ENCODE measurements at places on chromosomes 6 and 20. TPM values are rescaled to one million over a fixed set of nuclear protein-coding genes. Genes with fewer than 3 reads are reported as not detected.

DNA sequence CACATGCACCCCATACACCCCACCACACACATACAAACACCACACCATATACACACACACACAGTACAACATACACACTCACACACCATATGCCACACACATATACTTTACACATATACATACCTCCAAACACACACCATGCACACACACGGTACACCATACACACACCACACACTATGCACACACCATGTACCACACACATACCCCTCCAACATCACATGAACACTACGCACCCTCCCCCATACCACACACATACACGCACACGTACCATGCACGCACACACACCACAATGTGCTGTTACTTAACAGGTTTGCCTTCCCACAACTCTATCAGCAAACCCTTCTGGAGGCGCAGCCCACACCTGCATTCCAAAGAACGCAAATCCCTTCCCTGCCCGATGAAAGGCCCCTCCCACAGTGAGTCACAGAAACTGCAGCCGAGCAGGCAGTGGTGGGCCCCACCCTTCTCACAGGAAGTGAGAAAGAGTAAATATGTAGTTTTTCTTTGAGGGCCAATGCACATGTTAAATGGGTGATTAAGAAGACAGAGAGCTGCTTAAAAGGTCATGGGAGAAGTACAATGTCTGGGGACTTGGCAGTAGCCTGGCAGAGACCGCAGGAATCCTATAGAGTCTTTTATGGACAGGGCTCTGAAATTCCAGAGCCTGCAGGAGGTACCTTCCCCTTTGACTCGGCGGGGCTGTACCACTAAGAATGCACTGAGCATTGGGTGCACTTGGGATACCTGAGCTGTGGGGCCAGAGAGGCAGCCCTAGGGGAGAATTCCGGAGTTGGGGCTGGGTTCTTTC lies 34.1 kb upstream of the EZR start:
- DNase-seq = peak; percentile 93

GRCh38 chr20:63487781-63488241 lies 11.1 kb downstream of the EEF1A2 start:
- no peak for DNase-seq

DNA sequence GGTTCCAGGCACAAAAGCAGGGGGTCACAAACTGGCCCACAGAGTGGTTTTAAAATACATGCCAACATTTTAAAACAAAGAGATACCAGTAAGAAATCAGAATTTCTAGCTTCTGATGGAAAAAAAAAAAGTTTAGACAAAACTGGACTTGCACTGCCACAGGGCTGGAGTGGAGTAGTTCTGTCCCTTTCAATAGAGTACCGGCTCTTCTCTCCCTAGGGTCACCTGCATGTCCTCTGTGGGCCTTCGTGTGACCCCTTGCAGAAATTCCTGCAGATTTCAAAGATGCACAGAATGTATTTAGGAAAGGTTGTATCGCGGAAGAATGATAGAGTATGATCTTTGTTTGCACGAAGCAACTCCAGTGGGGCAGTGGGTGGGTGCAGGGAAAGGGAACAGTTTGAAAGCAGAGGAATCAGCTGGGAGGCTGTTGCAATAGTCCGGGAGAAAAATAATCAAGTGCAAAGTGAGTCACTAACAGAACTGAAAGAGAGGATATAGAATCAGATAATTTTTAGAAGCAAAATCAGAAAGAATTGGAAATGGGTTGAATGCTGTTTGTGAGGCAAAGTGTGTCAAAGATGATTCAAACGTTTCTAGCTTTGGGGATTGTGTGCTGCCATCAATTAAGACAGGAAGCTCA lies 97.3 kb upstream of the STXBP5 start:
- DNase-seq = peak; percentile 11

- no peak for DNase-seq
Observed at GRCh38 chr6:35439308-35439707, 12.8 kb upstream of the FANCE start.

GRCh38 chr20:19993958-19994669 lies 23.0 kb upstream of the NAA20 start:
- DNase-seq = peak; percentile 38

- DNase-seq = no peak
Observed at GRCh38 chr6:25405442-25405841, 126.3 kb downstream of the CARMIL1 start.

- no peak for DNase-seq
Observed at GRCh38 chr6:83292900-83293843, 100.0 kb downstream of the RWDD2A start.

DNA sequence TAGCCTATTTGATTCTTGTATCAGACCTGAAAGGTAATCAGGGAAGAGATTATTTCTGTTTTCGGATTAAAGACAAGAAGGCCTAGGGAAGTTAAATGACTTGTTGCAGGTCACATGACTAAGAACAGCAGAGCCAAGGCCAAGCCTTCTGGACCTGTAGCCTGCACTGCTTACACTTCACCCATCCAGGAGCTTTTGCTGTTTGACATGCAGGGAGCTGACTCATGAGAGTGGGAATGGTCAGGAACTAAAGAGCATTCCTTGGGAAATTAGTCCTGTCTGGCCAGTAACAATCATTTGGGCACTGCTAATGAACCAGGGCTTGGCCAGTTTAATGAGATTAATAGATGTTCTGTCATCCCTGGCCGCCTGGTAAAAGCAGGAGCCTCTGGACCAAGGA lies 46.8 kb downstream of the EIF2S2 start:
- DNase-seq = peak; percentile 66

DNA sequence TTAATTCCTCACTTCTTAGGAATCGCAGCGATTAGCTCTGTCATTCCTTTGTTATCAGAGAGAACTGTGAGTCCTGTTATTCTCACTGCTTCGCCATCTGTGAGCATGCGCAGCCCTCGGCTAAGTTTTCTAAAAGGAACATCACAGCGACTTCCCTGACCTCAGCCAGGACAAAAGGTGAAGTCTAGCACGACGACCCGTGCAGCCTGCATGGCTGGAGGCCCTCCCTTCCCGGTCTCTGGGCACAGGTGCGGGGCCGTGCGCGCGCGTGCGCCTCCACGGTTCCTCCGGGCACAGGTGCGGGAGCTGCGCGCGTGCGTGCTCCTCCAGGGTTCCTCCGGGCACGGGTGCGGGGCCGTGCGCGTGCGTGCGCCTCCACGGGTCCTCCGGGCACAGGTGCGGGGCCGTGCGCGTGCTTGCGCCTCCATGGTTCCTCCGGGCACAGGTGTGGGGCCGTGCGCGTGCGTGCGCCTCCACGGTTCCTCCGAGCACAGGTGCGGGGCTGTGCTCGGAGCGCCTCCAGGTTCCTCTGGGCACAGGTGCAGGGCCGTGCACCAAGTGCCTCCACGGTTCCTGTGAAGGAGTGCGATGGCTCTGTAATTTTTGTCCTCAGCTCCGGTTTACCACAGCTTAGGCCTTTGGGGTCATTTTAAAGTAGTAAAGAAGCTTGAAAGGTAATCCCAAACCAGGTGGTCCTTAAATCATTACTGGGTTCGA lies 212.3 kb downstream of the ERMARD start:
- no peak for DNase-seq

GRCh38 chr6:136514591-136514990 lies 35.6 kb downstream of the MAP7 start:
- DNase-seq = no peak

DNA sequence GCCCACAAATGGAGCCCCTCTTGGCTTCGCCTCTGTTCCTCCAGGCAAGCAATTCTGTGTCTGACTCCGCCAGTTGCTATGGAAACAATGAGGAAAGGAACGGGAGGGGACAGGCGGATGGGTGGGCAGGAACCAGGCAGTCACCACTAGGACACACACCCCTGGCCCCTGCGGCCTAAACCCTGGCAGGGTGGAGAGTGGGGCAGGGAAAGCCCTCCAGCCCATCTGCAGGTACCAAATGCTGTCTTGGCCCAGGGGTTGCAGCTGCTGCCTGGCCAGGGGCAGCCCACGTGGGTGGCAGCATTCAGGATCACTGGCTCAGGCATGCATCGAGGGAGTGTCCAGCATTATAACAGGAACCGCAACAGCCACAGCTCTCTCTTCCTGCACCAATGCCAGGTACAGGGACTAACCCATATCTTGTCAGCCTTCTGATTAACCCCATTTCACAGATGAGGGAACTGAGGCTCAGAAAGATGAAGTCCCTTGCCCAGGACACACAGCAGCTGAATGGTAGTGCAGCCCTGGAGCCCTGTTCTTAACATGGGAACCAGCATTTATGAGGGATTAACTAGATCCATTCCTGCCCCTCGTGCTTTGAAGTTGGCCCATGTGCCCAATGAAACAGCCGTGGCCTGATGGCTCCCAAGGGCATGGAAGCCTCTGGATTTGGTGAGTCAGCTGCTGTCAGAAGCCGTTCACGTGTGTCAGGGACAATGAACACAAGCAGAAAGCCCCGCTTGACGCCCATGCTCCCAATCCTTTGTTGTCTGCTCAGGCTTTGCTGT lies 66.3 kb downstream of the NOL4L start:
- no peak for DNase-seq

- no peak for DNase-seq
Observed at GRCh38 chr20:60491051-60491581, 532.9 kb downstream of the CDH26 start.

- DNase-seq = no peak
Observed at GRCh38 chr6:139409026-139409425, 34.6 kb upstream of the CITED2 start.

GRCh38 chr20:63138855-63139341 lies 77.0 kb downstream of the YTHDF1 start:
- DNase-seq = peak; percentile 56

GRCh38 chr20:50416269-50417022 lies 93.7 kb upstream of the PTPN1 start:
- no peak for DNase-seq

GRCh38 chr6:40860443-40860842 lies 178.6 kb downstream of the UNC5CL start:
- no peak for DNase-seq

Gene TTBK1
- total RNA-seq = not detected

Gene CALHM5
- total RNA-seq = 0.81 TPM

Gene RALGAPB
- total RNA-seq = 6.2 TPM

Gene KIF25
- not detected for total RNA-seq

Gene HSPA1L
- total RNA-seq = 0.39 TPM

Gene HLA-DPB1
- 9.2 TPM for total RNA-seq

Gene GINM1
- total RNA-seq = 45.1 TPM

Gene GABRR1
- not detected for total RNA-seq

All from MG63 (cell line).